ENCODE measurements at places on chromosomes 2 and 18.

DNA sequence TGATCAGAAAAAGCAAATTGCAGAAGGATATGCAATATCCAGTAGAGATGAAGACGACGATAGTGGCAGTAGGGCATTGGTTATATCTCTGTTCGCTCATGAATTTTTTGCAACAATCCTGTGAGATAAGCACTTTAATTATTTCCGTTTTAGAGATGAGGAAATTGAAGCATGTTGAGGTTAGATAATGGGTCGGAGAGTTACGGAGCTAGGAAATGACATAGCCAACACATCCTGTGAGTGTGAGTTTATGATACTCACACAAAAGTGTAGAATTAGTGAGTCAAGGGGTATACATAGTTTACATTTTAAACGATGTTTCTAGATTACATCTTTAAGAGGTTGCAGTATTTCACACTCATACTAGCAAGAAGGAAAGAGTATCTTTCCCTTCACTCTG lies 123.1 kb upstream of the ARL4C start:
- DNase-seq: no peak

- no peak for DNase-seq
These were observed 550.6 kb upstream of the ACVR2A start for GRCh38 chr2:147293991-147294824.

DNA sequence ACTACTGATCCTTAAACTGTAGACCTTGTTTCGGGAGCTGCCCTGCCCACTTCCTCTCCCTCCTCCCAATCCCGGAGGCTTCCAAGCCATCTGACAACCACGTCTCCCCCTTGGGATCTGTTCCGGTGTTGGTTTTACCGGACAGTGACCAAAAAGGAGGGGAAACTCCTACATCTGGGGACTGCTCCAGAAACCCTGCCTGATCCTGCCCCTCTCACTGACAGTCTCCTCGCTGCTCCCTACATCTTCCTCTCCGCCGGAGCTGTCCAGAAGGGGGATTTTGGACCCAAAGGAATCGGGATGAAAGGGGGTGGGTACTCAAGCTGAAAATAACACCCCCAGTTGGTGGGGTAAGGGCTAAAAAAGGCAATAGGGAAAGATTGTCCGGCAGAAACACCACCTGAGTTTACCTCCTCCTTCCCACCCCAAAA lies 1.5 kb downstream of the INO80D start:
- no peak for DNase-seq

DNA sequence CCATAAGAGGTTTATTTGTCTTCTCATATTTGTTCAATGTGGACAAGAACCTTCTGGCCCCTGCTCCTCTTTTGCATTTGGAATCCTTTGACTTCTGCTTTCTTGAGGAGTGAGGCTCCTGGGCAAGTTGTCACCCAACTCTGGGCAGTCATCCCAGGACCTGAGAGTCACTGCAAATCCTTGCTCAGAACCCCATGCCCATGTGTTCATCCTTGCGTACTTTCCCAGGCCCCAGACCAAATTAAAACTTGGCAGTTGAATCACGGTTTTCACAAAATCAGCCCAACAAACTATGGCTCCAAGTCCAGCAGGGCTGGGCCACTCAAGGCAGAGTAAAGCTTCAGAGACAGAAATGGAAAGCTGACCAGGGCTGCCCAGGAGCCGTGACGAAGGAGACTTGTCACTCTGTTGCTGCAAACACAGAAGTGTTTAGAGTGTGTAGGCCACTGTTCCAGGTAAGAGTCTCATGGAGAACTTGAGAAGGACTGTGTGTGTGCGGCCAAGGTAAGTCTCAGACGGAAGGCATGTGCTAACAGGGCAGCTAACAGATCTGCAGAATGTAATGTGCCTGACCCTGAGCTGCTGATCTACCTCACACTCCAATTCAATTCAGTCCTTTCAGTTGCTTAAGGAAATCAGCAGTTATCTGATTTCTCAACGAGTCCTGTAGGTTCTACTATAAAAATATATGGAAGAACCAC lies 549.4 kb upstream of the HS6ST1 start:
- no peak for DNase-seq

GRCh38 chr2:119451336-119452050 lies 19.8 kb downstream of the TMEM37 start:
- DNase-seq: no peak

GRCh38 chr2:239946864-239947728 lies 78.0 kb downstream of the NDUFA10 start:
- no peak for DNase-seq

DNA sequence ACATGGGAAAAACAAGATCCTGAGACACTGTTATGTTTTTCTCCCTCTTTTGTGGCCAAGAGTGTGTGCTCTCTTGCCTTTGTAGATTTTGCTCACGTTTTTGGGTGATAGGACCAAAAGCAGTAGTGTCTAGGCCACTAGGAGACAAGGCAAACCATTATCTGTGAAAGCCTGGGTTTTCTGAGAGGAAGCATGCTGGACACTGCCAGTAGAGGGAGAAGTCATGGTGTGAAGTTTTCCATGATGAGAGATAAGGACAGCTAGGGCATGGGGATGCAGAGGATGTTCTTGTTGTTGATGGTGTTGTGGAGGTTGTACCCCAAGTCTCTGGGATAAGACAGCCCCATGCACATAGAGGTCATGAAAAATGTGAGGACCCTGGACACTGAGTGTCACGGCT lies 285.3 kb downstream of the SOX11 start:
- DNase-seq: no peak

GRCh38 chr18:23038712-23039111 lies 96.6 kb upstream of the CABLES1 start:
- DNase-seq: no peak

DNA sequence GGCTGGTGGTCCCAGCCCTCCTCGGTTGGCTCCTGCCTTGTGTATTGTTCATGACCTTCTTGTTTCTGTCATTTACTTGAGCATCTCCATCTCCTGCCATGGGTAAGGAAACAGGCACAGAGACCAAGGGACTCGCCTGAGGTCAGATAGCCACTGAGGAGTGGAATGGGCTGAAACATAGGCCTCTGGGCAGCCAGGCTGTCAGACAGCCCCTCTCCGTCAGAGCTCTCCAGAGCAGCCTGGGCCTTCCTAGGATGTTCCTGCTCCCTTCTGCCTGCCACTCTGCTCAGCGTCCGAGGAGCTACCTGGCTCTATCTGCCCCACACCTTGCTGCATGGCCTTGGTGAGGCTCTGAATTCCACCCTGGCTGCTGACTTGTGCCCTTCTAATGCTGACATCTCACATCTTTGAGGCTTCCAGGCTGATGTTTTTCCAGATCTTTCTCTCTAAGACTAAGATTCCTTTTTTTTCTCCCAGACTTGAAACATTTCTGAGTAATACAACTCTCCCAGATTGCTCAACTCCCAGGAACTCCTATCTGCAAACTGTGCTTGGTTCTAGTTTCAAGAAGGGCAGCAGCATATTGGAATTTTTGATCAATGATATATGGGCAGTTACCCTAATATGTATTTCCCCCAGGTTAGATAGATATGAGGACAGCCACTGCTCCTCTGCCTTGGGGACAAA lies 67.7 kb downstream of the MCFD2 start:
- DNase-seq: no peak

- DNase-seq: no peak
These were observed 178.8 kb upstream of the CHST9 start for GRCh38 chr18:27363872-27364271.

- no peak for DNase-seq
These were observed 86.1 kb downstream of the ACVR1 start for GRCh38 chr2:157789933-157790511.

GRCh38 chr2:144580521-144581161 lies 60.7 kb upstream of the ZEB2 start:
- DNase-seq: no peak

DNA sequence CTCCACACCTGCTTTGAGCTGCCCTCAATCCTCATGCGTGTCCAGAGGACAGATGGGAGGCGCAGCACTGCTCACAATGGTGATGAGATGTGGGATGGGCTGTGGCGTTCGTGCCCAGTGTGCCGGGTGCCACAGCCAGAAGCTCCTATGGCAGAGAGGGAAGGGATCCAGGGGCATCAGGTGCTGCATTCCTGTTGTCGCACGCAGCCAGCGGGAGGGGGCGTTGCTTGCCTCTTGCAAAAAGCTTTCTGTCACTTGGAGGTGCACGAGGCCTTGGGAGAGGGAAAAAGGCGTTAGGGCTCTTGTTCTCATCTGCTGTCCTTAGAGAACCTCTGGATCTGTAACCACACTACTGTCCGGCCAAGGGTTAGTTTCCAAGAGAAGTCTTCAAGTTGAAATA lies 29.2 kb upstream of the ALLC start:
- no peak for DNase-seq

GRCh38 chr2:208671886-208672680 lies 265.5 kb downstream of the PTH2R start:
- DNase-seq: no peak

- no peak for DNase-seq
These were observed 77.3 kb upstream of the CTLA4 start for GRCh38 chr2:203790134-203790852.

DNA sequence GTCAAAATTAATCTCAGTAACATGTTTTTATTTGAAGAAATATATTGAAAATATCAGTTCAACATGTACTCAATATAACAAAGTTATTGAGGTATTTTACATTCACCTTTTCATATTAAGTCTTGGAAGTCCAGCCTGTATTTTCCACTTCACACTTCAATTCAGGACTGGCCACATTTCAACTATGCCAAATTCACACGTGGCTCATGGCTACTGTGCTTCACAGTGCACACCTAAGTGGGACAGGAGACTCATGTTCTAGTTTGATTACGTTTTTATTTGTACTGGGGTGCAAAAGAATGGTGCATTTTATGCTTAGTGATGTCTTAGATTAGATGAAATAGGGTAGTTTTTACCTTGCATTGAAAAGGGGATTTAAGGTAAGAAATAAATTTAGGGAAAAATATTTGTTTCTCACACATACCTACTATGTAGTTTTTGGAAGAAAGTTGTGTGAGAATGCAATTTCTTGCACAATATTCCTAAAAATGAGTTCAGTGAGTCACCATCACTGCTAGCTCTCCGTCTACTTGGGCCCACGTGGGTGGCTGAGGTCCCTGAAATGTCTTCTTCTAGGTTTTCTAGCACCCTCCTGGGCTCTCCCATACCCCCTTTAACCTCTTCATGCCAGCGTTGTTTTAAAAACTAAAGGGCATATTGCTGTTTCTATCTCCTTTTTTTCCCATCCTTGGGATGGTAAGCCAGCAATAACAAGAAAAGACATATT lies 87.0 kb downstream of the ST6GAL2 start:
- DNase-seq: no peak

- DNase-seq: no peak
These were observed 94.3 kb downstream of the VAPA start for GRCh38 chr18:10008006-10008647.

DNA sequence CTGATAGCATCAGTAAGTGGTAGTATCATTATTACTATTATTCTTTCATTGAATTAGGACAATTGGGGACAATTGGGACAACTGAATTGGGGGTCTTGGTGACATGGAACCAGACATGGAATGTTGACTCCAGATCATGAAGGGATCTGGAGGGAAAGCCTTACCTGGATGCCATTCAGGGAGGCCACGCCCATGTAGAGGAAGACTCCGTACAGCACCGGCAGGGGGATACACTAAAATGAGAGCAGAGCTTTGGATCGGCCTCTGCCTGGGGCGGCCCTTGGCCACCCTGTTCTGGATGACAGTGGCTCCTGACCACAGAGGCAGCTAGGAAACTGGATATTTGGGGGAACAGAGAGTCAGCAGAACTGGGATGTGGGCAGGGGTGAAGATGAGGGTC lies 29.2 kb downstream of the MTHFD2 start:
- DNase-seq: no peak

- no peak for DNase-seq
These were observed 280.4 kb upstream of the LRATD1 start for GRCh38 chr2:14352067-14352466.

DNA sequence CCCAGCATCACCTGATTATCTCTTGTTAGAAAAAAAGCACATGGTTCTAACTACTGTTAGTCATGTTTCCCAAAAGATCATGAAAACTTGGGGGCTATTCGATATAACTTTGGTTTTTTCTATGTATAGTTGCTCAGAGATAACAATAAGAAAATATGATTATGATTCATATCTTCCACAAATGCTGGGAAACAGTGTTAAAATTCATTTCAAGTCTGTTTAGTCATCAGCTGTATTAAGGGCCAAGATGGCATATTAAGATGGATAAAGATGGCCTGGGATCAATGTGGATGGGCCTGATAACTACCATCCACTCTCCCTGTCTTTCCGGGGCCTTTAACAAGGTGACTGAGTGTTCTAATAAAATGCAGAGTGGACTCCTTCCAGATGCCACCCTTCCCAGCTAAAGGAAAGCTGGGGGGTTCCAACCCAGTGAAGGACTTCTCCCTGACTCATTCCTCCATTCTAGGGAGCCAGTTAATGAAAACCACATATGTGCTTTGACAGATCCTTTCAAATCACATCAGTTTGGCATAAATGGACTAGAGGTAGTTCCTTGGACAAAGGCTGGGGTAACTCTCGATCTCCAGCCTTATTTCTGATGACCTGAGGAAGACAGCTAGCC lies 221.6 kb downstream of the VAPA start:
- no peak for DNase-seq

DNA sequence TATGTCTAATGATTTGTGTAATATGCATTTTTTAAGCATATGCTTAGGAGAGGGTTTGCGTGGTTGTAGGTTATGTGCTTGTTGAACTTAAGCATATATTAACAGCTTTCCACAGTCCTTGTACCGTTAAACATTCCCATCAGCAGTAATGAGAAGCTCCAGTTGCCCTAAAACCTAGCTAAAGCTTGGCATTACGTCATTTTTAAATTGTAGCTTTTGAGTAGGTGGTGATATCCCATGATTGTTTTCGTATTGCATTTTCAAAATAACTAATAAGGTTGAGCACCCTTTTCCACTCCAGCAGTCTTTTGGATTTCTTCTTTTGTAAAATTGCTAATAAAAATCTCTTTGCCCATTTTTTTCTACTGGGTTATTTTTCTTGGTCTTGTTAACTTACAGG lies 453.1 kb upstream of the GCFC2 start:
- no peak for DNase-seq

DNA sequence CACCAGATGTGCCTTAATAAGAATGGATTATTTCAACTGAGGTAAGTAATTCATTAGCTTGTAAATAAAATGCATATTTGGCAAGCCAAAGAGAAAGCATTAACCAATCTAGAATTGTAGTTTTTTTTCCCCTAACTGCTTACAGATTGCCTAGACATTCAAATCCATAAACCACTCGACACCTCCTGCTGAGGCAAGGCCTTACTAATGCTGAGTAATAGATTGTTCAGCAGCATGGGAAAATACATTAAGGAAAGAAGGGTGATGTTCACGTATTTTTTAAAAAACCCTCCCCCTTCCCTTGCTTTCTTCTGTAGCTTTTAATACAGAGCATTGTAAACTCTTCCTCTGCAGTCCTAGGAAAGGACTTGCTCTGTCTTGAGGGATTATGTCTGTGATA lies 17.0 kb upstream of the LINC00305 start:
- no peak for DNase-seq

Measured in stimulated activated CD4-positive, alpha-beta T cell treated with anti-CD3 and anti-CD28 coated beads, TNF-alpha, amount 100 ng/mL, for 48 hours (primary cell).